ENCODE measurements at places on chromosomes 4 and X.

- no peak for DNase-seq
Measured at GRCh38 chr4:30870513-30870912, 150.3 kb downstream of the PCDH7 start.

- DNase-seq, result no peak
Measured at GRCh38 chr4:81495345-81495744, 23.6 kb upstream of the RASGEF1B start.

GRCh38 chrX:1904663-1905218 lies 289.9 kb downstream of the ASMT start:
- DNase-seq, result no peak

GRCh38 chr4:107818301-107818910 lies 6.3 kb upstream of the SGMS2 start:
- no peak for DNase-seq
